Cardiac fibroblast (primary cell): ENCODE measurements at places on chromosomes 1 and 21.

DNA sequence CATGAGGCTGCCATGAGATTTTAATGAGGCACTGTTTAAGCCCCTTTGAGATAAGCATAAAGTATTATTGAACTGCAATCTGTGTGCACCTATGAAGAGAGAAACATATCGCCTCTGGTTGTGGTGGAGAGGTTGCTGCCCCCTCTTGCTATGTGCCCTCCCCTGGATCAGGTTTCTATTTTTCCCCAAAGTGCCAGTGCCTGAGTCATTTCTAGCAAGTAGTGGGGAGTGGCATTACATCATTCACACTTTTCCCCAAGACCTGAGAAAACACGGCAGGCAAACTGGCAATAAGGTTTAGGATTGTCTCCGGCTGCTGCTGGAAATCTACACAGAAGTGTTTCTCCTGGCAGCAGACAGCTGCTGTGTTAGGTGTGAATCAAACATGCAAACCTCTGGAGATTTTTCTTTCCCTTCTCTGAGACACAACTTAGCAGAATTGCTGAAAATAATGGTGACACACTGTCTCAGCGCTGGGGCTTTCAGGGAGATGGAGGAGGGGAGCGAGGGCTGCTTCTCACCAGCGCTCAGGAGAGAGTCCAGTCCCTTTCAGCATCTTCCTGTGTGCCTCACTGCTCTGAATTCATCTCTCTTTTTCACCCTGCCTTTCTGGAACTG is 13.7 kb upstream of the RGS16 start:
- peak; percentile 37 for DNase-seq

DNA sequence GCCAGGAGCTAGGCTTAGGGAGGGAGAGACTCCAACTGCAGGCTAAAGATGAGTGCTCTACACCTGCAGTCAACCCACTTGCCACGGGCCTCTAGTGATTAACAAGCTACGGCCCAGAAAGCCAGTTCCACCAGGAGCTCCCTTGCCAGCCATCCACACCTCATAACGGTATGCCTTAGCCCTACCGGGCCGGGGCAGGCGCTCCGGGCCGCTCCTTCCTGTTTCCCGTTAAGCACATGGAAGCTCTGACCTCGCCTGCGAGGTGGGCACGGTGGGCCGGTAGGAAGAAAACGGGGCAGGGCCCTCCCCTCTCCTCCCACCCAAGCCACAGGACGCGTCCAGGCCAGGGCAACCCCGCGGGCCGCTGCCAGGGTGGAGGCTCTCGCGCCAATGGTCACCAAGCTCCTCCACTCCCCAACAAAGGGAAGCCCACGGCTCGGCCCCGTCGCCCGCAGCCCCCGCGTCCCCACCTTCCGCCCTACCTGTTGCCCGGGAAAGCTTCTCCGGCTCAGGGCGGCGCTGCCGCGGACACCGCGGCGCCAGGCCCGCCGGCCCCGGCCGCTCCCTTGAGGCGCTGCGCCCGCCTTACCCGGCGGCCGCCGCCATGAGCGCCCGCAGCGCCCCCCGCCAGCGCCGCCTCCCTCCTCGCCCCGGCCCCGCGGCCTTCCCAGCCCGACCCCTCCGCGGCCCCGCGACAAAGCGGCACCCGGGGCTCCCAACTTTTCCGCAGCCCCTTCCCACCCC is 627 bp downstream of the CERS2 start:
- DNase-seq = no peak

GRCh38 chr1:235659186-235659771 is 9.7 kb upstream of the GNG4 start:
- no peak for DNase-seq

- no peak for DNase-seq
These were observed 134.6 kb downstream of the HUNK start for GRCh38 chr21:32007456-32007855.

DNA sequence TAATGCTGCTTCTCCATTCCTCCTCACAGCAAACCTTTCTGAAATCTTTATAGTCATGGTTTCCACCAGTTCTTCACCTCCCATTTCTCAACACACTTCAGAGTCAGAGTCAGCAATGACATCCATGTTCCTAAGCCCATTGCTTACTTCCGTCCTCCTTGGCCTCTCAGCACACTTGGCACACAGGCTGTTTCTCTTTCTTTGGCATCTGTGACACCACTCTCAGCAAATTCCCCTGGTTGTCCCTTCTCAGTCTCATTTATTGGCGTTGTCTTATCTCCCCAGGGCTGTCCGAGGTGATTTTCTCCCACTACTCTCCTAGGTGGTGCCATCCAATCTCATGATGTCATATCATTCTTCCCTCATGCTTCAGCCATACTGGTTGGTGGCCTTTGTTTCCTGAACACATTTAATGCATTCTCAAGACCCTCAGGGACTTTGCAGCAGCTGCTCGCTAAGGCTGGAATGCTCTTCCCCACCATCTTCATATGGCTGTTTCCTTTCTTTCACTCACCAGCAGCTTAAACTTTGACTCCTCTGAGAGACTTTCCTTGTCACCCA is 3.3 kb upstream of the LGALS8 start:
- no peak for DNase-seq

DNA sequence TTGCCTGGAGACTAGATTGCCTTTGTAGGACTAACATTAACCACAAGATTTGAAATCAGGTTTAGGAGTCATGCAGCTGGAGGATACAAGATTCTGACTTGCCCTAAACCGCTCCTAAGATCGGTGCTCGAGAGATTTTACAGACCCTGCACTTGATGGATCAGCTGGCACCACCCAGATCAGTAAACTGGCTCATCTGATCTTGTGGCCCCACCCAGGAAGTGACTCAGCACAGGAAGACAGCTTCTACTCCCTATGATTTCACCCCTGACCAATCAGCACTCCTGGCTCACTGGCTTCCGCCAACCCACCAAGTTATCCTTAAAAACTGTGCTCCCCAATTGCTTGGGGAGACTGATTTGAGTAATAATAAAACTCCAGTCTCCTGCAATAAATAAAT is 876 bp upstream of the CATSPERE start:
- DNase-seq = peak; percentile 51

- DNase-seq = no peak
These were observed 40.9 kb downstream of the BEND5 start for GRCh38 chr1:48735796-48736195.

GRCh38 chr1:5903680-5904079 is 88.5 kb downstream of the NPHP4 start:
- DNase-seq = no peak

DNA sequence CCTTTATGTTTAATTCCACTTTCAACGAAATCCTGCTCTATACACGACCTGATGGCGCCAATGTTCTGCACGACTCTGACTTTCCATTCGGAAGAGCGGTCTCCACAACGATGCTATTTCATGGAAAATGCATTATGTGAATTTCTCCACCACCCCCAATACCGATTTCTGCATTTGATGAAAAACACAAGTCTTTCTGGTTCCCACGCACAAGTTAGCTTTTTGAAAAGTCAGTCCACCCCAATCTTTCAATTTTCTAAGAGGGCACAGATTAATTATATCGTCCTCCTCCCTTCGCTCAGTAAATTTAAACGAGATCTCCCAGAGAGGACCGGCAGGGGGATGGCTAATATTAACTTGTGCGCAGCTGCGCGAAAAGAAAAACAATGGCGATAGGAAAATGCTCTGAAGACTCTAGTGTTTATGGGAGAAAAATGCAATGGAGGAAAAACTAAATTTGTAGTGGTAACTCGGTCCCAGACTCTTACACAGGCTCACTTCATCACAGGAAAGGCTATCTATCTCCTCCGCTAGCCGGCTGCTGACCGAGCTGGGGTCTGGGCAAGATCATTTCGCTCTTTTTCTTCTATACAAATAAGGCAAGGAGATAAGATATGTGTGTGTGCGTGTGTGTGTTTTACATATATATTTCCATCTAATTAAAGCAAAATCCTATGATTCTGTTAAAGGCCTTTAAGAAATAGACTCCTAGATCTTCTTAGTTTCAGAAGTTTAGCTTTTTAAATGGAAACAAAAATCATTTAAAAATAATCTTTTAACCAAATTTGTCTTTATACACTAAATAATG is 1.2 kb upstream of the LHX8 start:
- no peak for DNase-seq

GRCh38 chr1:194870860-194871259 is 1684.4 kb upstream of the B3GALT2 start:
- DNase-seq = no peak

DNA sequence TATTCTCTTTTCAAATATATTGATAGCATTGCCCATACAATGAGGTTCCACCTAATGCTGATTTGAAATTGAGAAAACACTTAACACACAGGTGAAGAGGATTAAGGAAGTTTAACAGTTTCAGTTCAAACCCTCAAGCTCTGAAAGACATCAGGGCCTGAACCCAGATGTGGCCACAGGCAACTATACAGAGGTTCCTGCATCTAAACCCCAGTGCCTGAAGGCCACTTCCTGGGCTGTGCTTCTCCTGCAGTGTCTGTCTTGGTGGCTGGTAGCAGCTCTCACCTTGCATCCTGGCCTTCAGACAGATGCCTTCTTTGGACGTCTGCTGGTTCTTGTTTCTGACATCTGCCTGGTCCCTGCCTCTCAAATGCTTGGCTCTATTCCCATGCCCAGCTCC is 25.1 kb upstream of the NGF start:
- DNase-seq = no peak

DNA sequence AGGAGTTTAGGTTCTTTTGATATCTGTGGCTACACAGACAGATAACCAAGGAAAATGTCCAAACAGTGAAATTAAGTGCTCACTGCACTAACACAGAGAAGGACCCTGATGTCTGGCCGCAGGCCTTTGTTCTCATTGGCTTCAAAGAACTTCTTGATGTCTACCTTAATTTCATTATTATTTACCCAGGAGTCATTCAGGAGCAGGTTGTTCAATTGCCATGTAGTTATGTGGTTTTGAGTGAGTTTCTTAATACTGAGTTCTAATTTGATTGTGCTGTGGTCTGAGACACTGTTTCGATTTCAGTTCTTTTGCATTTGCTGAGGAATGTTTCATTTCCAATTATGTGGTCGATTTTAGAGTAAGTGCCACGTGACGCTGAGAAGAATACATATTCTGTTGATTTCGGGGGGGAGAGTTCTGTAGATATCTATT is 15.2 kb upstream of the LGALS8 start:
- no peak for DNase-seq

GRCh38 chr1:236275586-236275985 is 6.2 kb downstream of the ERO1B start:
- no peak for DNase-seq

GRCh38 chr1:31904339-31905092 is 33.7 kb downstream of the PTP4A2 start:
- DNase-seq = peak; percentile 65

- no peak for DNase-seq
These were observed 45.4 kb downstream of the NEK7 start for GRCh38 chr1:198201956-198202784.

DNA sequence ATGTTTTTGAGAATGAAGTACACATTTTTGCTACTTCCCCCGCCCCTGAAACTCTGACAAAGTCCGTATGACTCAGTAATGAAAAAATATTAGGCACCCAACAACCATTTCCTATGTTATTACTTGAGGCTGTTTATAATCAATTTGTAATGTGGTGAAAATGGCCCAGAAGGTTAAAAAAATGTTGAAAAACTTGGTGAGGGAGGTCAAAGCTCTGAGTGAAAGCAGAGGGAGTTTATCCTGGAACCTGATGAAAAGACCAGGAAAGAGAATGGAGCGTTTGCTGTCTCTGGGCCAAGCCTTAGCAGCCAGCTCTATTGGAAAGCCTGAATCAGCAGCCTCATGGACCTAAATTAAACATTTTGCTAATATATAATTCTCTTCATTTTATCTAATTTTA is 367.7 kb upstream of the NEGR1 start:
- peak; percentile 34 for DNase-seq

- DNase-seq = no peak
These were observed 4.2 kb downstream of the OR2T1 start for GRCh38 chr1:248406721-248407692.

DNA sequence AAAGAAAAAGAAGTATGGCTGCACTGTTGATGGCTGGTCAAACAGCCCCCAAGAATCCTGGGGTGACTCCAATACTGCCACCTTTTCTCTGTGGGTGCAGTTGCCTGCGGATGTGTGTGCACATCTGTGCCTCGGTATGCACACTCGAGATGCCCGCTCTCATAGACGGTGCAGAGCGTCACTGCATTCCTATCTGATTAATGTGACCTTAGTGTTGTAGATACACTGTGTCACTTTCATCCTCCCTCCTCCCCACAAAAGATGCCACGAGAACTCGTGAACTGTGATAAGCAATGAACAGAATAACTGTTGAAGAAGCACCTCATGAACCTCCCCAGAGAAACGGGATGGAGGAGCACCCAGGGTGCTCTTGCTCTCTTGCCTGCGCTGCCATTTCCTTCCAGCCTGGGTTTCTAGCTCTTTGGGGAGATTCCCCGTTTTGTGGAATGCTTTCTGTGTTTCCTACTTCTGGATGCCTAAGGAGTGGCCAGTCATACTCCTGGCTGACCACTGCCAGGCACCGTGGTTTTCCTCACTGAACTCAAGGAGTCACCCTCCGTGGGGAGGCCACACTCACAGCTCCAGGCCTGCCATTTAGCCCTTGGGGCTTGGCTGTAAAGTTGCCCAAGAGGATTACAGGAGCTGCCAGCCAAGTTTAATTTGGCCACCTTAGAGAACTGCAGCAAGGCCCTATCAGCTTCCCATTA is 32.0 kb downstream of the NTPCR start:
- DNase-seq = peak; percentile 32

- peak; percentile 53 for DNase-seq
These were observed 20.5 kb downstream of the DSTYK start for GRCh38 chr1:205190845-205191577.

DNA sequence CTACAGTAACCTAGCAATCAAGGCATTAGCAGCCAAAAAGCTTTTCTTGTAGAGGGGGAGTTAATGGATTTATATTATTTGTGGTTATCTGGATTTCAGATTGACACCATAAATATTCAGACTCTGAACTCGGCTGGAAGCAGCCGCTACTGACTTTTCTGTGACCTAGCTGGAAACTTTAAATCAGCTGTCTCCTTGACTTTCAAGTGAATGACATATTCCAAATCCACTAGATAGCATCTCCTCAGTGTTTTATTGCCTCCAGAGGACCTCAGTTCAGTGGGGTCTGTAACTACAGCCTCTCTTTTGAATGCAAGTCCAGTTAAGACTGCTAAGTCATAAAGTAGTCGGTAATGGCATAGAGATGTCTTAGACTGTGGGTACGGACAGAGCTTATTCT is 448.5 kb downstream of the NUF2 start:
- no peak for DNase-seq

DNA sequence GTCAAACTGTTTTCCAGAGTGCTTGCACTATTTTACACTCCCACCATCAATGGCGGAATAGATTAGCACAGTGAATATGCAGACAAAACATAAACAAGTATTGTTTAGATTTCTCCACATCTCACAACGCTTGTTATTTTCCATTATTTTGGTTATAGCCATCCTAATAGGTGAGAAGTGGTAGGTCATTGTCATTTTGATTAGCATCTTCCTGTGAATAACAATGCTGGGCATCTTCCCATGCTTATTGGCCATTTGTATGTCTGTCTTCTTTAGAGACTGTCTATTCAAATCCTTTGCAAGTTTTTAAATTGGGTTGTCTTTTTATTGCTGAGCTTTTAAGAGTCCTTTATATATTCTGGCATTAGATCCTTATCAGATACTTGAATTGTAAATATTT is 54.7 kb downstream of the LRRC71 start:
- no peak for DNase-seq

- no peak for DNase-seq
These were observed 100.0 kb upstream of the SLC44A3 start for GRCh38 chr1:94719926-94720793.

GRCh38 chr1:42964044-42964812 is 5.6 kb upstream of the SLC2A1 start:
- no peak for DNase-seq

- peak; percentile 10 for DNase-seq
These were observed 69.3 kb downstream of the SPAG17 start for GRCh38 chr1:118115567-118116295.

- DNase-seq = no peak
These were observed 65.1 kb downstream of the DDR2 start for GRCh38 chr1:162697140-162697895.
